ENCODE measurements at places on chromosomes 7 and 10. TPM values are rescaled to one million over a fixed set of nuclear protein-coding genes. Genes with fewer than 3 reads are reported as not detected.

Gene CALY
- not detected for polyA plus RNA-seq

Gene KAZALD1
- not detected for polyA plus RNA-seq

Gene RAMP3
- polyA plus RNA-seq = not detected

Gene CALML5
- not detected for polyA plus RNA-seq

Gene SGCE
- 31.9 TPM for polyA plus RNA-seq

Gene SLC35B4
- polyA plus RNA-seq = 15.2 TPM

Measured in naive B cell (primary cell).